ENCODE measurements at places on chromosomes 13 and 19. TPM values are rescaled to one million over a fixed set of nuclear protein-coding genes. Genes with fewer than 3 reads are reported as not detected.

- DNase-seq: no peak
Observed at GRCh38 chr19:39133431-39134270, 8.1 kb downstream of the PAK4 start.

DNA sequence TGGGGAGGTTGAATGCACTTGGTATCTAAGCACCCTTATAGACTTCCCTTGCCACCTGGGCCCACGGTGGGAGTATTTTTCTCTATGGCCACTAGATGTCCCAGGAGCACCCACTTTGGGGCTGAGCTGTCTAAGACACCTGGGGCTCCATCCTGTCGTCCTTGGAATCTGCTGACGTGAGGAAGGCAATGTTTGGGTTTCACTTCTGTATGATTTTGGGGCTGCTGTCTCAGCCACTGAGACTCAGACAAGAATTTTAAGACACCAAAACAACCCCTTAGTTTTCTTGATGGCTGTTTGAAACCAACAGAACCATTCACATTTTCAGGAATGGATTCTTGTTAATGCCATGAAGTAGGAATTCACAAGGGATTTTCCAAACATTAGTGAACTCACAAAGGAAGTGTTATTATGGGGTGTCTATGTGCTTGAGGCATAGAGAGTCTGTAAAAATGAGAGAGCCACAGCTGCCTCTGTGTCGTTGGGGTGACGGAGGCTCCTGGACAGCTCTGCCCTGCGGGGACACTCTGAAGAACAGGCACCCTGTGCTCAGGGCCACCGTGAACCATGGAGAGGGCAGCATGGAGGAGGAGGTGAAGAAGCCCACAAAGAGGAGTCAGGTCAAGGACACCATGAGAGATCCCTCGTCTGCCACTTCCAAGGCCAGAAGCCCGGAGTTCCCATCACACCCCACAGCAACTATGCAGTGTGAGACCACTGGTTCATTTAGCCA, 106.8 kb upstream of the SPATA13 start:
- no peak for DNase-seq

GRCh38 chr13:50712881-50713280, 130.6 kb downstream of the DLEU7 start:
- DNase-seq: no peak

The JAK3 gene
- polyA plus RNA-seq: 1.9 TPM

The COX6B2 gene
- 0.15 TPM for polyA plus RNA-seq

The DLL3 gene
- 0.10 TPM for polyA plus RNA-seq

The TNNI3 gene
- 3.2 TPM for polyA plus RNA-seq

All from forelimb muscle (tissue), 1 donor.